ENCODE measurements at places on chromosomes 3 and 15. TPM values are rescaled to one million over a fixed set of nuclear protein-coding genes. Genes with fewer than 3 reads are reported as not detected.
A peak's percentile ranks its signal among the peaks of the same experiment; 100 is the strongest.

GRCh38 chr15:98694161-98694560 lies 45.8 kb downstream of the IGF1R start:
- H3K4me3 ChIP-seq, result no peak overlapping the region
- H3K27ac ChIP-seq, result no peak overlapping the region
- H3K27me3 ChIP-seq, result no peaks in the 10 kb centered on the region
- no peaks in the 10 kb centered on the region for H3K36me3 ChIP-seq
- no peak for DNase-seq

DNA sequence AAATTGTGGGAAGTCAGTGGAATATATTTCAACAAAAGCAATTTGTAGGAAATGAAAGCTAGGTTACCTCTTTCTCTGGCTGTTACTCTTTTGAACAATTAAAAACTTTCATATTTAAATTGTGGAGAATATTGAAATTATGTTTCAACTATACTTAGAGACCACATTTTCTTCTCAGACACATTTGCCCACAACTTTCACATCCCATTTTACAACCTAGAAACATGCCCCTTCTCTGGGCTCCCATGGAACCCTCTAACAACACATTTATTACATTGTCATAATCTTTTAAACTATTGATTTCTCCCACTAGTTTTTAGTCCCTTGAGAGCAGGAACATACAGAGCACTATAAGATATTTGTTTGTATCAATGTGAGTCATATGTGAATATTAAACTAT lies 211.7 kb upstream of the TTC14 start:
- H3K36me3 ChIP-seq, result no peaks in the 10 kb centered on the region
- no peaks in the 10 kb centered on the region for H3K4me1 ChIP-seq
- H3K4me3 ChIP-seq, result no peak overlapping the region
- no peak overlapping the region for H3K27ac ChIP-seq
- no peaks in the 10 kb centered on the region for H3K27me3 ChIP-seq

- no peaks in the 10 kb centered on the region for H3K36me3 ChIP-seq
- H3K4me1 ChIP-seq, result peaks cover 24% of the 10 kb centered on the region
- no peak for DNase-seq
- H3K27ac ChIP-seq, result no peak overlapping the region
Measured at GRCh38 chr15:74808078-74808839, 4.4 kb upstream of the LMAN1L start.

Gene CCR9
- 0.76 TPM for total RNA-seq

GRCh38 chr15:62896969-62897486 lies 145.5 kb upstream of the TPM1 start:
- no peaks in the 10 kb centered on the region for H3K36me3 ChIP-seq
- H3K27ac ChIP-seq, result no peak overlapping the region
- H3K4me3 ChIP-seq, result no peak overlapping the region

Gene FAM81A
- 3.8 TPM for total RNA-seq

DNA sequence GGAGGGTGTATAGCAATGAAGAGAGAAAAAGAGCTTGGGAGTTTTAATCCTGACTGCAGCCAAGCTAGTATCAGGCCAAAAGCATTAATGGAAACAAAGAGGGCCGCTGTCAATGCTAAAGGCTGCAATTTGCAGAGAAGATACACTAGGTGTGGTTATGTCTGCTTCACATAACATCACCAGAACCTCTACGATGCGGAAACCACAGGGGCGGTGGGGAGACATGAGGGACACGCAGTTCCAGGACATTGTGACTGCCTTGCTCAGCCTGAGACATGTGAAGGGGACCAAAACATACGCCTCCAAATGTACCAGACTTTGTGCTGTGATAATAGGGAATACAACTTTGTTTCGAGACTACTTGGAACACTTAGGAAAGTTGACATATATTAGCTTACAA lies 88.4 kb downstream of the APBA2 start:
- H3K4me3 ChIP-seq, result no peak overlapping the region
- H3K36me3 ChIP-seq, result no peaks in the 10 kb centered on the region
- H3K27ac ChIP-seq, result no peak overlapping the region
- H3K27me3 ChIP-seq, result no peaks in the 10 kb centered on the region
- H3K4me1 ChIP-seq, result no peaks in the 10 kb centered on the region

- H3K27me3 ChIP-seq, result no peaks in the 10 kb centered on the region
- no peaks in the 10 kb centered on the region for H3K36me3 ChIP-seq
- no peak overlapping the region for H3K4me3 ChIP-seq
- H3K4me1 ChIP-seq, result peaks cover 12% of the 10 kb centered on the region
Measured at GRCh38 chr3:98897701-98898100, 3.8 kb downstream of the DCBLD2 start.

DNA sequence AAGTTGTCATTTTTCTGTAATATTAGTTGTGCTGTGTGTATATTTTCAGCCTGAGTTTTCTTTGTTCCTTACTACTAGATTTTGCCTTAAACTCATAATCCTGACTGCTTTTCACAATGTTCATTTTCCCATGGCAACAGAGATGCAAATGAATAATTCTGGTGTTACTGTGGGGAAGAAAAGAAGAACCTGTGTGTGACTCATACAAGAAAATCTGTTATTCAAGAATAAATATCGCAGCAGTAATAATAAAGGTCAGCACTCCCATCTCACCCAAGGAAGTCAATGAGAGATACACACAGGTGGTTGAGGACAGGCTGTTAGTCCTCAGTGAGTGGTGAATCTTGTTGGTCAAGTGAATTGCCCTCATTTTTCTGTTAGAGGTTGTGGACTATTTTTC lies 656.6 kb upstream of the NAALADL2 start:
- H3K27ac ChIP-seq, result no peak overlapping the region
- no peaks in the 10 kb centered on the region for H3K4me1 ChIP-seq
- H3K27me3 ChIP-seq, result no peaks in the 10 kb centered on the region
- H3K36me3 ChIP-seq, result no peaks in the 10 kb centered on the region
- no peak for DNase-seq

GRCh38 chr15:80970018-80970657 lies 19.5 kb downstream of the MESD start:
- H3K27ac ChIP-seq, result no peak overlapping the region
- no peaks in the 10 kb centered on the region for H3K36me3 ChIP-seq
- no peak overlapping the region for H3K4me3 ChIP-seq
- DNase-seq, result peak; percentile 75
- H3K27me3 ChIP-seq, result no peaks in the 10 kb centered on the region
- H3K4me1 ChIP-seq, result no peaks in the 10 kb centered on the region

GRCh38 chr3:135014566-135014965 lies 219.5 kb downstream of the EPHB1 start:
- H3K4me1 ChIP-seq, result no peaks in the 10 kb centered on the region
- H3K27ac ChIP-seq, result no peak overlapping the region
- no peak for DNase-seq
- no peak overlapping the region for H3K4me3 ChIP-seq
- H3K27me3 ChIP-seq, result no peaks in the 10 kb centered on the region

GRCh38 chr3:217948-218347 lies 21.4 kb downstream of the CHL1 start:
- no peaks in the 10 kb centered on the region for H3K27me3 ChIP-seq
- H3K36me3 ChIP-seq, result no peaks in the 10 kb centered on the region
- peaks cover 23% of the 10 kb centered on the region for H3K4me1 ChIP-seq
- H3K4me3 ChIP-seq, result no peak overlapping the region

Gene ATP13A5
- total RNA-seq, result 0.12 TPM

DNA sequence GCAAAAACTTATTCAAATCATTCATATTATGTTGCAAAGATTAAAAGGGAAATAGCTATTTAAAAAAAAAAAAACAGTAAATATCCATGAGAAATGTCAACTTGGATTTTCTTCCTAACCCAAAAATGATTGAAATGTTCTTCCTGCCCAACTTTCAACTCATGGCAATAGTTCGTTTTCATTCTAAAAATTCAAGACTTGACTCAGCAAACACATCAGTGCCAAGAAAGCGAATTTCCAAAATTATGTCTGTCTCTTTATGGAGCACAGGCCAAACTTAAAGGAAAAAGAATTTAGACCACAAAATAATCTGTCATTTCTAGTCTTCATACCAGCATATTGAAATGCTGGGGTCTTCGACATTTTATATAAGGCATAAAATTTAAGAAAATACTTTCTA lies 63.7 kb downstream of the MAGI1 start:
- no peaks in the 10 kb centered on the region for H3K36me3 ChIP-seq
- H3K4me3 ChIP-seq, result no peak overlapping the region
- no peak for DNase-seq
- H3K4me1 ChIP-seq, result no peaks in the 10 kb centered on the region
- no peak overlapping the region for H3K27ac ChIP-seq

DNA sequence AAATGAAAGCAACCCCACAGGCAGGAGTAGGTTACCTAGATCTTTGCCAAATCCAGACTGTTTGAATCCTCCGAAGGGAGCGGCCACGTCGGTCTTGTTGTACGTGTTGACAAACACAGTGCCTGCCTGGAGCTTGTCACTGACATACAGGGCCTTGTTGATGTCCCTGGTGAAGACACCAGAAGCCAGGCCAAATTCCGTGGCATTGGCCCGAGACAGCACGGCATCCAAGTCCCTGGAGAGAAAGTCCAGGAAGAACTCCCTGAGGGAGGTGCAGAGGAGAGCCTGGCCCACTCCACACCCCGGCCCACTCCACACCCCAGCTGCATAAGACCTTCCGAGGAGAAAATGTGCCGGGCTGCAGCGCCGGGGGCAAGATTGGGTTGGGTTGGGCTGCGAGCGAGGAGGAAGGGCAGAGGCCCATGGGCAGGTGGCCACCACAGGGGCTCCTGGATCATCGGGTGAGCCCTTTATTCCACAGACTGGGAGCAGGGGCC lies 21.8 kb upstream of the SLC41A3 start:
- no peaks in the 10 kb centered on the region for H3K27me3 ChIP-seq
- no peak overlapping the region for H3K4me3 ChIP-seq
- no peak overlapping the region for H3K27ac ChIP-seq
- no peak for DNase-seq
- no peaks in the 10 kb centered on the region for H3K4me1 ChIP-seq

- H3K27me3 ChIP-seq, result no peaks in the 10 kb centered on the region
- no peak for DNase-seq
- peaks cover 16% of the 10 kb centered on the region for H3K36me3 ChIP-seq
- H3K27ac ChIP-seq, result no peak overlapping the region
- no peak overlapping the region for H3K4me3 ChIP-seq
Measured at GRCh38 chr3:57682284-57682683, 10.6 kb downstream of the DENND6A start.

DNA sequence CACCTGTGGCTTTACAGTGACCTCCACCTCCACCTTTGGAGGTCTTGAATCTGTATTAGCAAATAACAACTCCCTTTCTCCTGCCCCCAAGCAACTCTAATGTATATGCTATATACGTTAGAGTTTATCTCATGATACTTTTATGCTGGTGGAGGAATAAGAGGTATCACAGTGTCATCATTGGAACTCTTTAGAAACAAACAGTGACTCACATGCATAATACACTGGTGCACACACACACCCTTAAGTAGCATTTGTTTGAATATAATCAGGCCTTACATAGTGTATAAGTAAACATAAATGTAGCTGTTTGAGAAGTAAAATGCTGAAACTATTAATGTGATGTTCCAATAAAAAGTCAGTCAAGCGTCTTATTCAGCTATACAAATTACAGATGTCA lies 280.2 kb upstream of the C2CD4B start:
- H3K4me3 ChIP-seq, result no peak overlapping the region
- no peaks in the 10 kb centered on the region for H3K36me3 ChIP-seq
- no peaks in the 10 kb centered on the region for H3K4me1 ChIP-seq
- no peak overlapping the region for H3K27ac ChIP-seq
- no peak for DNase-seq
- no peaks in the 10 kb centered on the region for H3K27me3 ChIP-seq
